IPS-NIHi11 (cell line): ENCODE measurements at places on chromosomes 6 and 20.

GRCh38 chr6:3133515-3133914, 15.0 kb downstream of the BPHL start:
- DNase-seq, result no peak

GRCh38 chr6:74967821-74968220, 238.0 kb downstream of the COL12A1 start:
- no peak for DNase-seq

DNA sequence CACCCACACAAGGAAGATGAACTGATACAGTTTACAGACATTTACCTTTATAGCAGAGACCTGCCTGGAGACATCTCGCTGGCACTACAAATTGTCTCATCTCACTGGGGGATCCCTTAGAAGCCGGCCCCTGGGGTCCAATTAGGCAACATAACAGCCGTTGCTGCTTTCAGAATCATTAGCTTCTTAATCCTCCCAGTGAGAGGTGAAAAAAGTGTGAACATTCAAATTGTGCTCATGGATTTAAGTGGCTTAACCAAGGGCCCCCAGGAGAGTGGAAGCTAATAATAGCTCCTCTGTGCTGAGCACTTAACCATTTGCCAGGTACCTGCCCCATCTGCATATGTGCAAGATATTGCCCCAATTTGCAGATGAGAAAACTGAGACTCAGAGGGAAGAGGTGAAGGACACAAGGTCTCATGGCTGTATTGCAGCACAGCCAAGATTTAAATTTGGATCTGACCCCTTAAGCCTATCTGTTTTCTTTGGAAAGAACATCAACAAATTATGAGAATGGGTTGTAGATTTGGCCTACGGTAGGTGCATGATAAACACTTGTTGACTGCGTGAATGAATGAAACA, 101.0 kb downstream of the EYA2 start:
- DNase-seq, result no peak

DNA sequence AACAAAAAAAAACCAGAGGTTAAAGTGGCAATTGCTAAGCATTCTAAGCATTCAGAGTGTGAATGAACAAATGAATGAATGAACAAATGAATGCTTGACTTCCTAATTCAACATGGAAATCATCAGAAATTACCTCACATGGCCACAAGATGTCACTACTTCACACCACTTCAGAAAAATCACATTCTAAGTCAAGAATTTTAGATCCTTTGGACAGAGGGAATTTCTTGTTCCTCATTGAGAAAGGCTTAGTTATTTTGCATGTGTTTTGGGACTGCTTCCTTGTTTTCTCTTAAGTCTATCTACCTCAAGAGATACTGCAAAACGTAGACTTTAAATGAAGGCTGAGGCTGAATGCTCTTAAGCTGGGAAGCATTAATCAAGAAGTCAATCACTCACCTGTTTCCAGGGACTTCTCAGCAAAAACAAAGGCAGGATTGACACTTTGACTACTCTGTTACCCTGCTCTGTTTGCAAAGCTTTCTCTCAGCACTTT, 120.2 kb downstream of the MBOAT1 start:
- peak; percentile 49 for DNase-seq

DNA sequence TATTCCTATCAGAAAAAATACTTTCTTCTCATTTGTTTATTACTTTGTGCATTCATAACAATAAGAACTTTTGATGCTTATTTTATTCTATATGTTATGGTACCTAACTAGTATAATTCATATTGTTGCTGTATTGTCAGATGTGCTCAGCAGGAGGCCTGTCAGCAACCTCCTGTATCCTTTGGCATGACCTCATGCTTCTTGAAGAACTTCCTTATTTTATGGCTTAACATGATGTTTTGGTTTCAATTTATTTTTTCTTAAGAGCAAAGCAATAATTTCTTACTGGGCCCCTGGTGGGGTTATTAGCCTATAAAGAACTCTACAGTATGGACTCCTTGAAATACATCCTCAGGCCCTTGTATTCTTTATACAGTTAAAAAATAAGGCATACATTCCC, 17.3 kb downstream of the GGTLC1 start:
- no peak for DNase-seq

- DNase-seq, result no peak
Observed at GRCh38 chr6:88626460-88626859, 337.0 kb downstream of the RNGTT start.

DNA sequence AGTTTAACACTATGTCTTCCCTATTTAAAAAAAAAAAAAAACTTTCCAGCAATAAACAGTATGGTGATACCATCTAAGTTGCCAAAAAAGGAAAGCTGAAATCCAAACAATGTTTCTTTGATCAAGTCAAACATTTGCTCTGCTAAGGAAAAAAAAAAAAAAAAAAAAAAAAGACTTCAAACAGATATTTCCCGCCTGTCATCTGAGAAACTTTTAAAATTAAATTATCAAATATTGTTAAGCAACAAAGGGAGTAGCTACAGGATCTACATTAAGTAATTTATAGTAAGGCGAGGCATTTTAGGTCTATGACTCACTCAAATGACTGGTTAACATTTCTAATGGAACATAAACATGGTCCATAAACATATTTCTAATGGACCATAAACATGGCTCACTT, 121.2 kb downstream of the DST start:
- no peak for DNase-seq

- DNase-seq, result no peak
Observed at GRCh38 chr20:44967207-44967807, 995 bp downstream of the STK4 start.

DNA sequence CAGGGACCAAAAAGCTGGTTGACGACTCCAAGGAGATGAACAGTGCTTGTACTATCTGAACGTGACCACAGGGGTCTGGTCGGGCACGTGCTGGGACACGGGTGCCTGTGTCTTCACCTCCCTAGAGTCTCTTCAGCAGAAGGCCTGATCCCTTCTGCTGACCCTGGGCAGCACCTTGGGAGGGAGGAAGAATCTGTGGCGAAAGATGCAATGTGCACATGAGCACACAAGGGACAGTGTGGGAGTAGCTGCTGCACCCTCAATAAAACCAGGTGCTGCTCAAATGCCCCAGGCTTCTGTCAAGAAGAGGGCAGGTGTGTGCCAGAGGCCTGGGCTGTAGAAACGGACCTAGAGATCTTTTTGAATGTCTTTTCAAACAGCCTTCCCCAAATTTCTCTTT, 130.6 kb upstream of the THBS2 start:
- DNase-seq, result no peak

DNA sequence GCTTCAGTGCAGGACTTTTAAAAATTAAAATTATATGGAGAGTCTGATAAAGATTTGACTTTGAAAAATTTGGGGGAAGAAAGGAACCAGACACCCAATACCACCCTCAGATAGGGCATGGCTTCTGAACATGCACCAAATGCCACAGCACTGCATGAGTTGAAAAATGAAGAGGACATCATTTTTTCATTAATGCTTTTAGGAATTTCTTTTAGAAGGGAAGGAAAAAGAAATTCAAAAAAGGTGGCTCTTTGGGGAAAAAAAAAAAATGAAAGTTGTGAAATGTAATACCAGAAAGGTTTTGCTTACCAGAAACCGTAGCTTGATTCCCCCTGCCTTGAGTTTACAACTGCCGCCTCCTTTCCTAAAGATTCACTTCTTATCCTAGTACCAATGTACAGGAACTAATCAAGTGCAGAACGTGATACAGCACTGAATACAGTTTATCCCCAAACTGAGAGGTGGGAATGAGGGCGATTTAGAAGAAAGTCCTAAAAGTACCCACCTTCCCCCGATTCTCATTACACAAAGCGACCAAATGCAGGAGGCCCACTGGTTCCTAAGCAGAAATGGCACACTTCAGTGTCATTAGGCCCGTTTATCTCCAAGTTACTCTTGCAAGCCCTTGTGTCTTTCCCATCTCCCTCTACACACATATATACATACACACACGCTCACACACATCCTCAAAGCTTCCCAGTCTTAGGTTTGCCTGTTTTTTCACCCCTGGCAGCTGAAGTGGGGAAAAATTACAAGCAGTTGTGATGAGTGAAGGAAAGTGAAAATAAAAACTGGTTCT, 2.8 kb downstream of the PPP1R10 start:
- DNase-seq, result no peak

- no peak for DNase-seq
Observed at GRCh38 chr6:45654673-45655072, 276.9 kb upstream of the SUPT3H start.

DNA sequence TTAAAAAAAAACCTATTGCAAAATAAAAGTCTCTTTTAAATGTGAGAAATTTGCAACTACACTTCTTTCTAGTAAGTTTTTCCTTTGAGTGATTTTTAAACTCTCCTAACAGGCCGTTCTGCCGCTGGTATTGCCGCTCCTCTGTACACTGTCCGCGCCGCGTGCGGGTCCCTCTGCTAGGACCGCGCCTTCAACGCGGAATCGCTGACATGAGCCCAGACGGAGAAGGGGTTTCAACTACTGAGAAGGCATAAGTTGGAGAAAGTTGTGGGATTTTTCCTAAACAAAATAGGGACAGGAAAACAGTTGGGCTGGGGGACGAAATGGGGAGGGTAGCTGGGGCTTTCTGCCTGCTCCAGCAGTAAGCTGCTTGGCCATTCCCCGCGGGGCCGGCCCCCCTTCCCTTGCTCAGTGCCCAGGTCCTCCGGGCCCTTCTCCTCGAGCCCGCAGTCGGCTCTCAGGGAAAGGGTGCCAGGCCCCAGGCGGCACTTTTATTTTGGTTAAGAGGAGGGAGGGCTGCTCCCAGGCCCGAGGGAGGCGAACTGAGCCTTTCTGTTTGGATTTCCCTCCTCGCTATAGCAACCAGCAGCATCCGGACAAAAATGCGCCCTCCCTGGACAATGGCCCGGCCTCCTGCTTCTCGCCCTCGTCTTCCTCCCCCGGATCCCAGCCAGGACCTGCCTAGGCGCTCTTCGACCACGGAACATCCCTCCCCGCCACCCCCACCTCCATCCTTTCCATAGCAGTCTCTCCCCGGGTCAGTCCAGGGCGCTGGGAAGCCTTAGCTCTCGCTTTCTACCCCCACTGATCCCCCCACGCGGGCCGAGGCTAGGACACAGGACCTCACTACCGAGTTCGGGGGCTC, 6.8 kb upstream of the POU3F2 start:
- peak; percentile 46 for DNase-seq

DNA sequence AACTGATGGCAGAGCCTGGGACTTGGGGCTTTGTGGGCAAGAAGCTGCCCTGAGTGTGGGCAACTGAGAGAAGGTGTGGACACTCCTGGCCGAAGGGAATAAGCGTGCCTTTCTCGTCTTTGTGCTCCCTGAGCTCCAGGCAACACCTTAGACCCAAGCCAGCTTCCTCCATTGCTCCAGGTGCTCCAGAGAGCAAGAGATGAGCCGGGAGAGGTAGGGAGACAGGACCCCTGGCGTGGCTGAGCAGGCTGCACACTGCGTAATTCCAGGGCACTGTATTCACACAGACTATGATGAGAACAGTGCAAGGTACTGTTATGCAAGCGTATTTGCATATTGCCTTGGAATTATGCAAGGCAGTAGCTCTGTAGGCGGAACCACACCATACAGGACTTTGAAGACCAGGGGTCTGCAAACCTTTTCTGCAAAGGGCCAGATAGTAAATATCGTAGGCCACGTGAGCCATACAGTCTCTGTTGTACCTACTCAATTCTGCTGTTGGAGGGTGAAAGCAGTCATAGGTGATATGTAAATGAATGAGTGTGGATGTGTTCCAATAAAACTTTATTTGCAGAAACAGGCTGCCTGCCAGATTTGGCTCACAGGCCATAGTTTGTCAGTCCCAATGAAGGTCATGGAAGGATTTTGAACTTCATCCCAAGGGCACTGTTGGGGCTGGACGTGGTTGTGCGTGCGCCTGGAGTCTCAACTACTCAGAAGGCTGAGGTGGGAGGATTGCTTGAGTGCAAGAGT, 42.1 kb upstream of the FAM83D start:
- no peak for DNase-seq

DNA sequence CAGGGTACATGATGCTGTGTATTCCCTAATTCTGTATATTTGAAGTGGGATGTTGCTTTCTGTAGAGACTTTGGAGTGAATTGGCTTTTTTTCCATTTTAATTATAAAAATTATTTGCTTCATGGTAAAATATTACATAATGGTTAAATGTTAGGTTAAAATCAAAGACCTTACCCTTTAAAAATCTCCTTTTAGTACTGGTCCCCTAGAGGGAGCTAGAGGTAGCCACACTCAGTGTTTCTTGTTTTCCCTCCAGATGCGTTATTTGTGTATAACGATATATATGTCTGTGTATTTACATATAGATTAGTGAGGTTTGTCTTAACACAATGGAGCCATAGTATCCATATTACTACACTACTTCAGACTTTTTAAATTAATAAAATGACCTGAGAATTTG, 146.7 kb downstream of the PLCB4 start:
- no peak for DNase-seq

DNA sequence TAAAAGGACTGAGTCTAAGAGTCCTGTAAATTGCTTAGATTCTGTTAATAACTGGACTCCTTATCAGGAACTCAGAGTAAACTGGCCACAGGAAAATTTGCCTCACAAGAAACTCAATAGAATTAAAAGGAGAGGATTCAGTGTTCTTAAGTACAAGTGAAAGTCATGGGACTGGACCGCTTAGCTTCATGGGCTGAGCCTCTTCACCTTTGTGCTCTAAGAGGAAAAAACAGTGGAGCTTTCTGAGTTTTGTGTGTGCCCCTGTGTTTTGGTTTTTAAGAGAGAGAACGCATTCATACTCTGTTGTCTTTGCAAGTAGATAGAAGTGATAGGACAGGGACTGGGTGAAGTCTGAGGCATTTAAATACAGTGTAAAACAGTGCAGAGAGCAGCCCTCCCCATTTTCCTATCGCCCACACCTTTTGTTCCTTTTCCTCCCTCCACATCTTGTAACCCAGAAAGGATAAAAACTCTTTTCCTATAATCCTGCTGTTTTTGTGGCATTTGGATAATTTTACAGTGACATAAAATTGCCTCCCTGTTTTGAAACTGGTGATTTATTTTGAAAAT, 49.6 kb downstream of the FOXO3 start:
- DNase-seq, result no peak

GRCh38 chr20:57544838-57545564, 15.9 kb upstream of the PCK1 start:
- DNase-seq, result no peak

GRCh38 chr20:63169681-63170080, 46.2 kb downstream of the YTHDF1 start:
- no peak for DNase-seq

GRCh38 chr6:117989086-117989485, 82.0 kb downstream of the SLC35F1 start:
- DNase-seq, result no peak

DNA sequence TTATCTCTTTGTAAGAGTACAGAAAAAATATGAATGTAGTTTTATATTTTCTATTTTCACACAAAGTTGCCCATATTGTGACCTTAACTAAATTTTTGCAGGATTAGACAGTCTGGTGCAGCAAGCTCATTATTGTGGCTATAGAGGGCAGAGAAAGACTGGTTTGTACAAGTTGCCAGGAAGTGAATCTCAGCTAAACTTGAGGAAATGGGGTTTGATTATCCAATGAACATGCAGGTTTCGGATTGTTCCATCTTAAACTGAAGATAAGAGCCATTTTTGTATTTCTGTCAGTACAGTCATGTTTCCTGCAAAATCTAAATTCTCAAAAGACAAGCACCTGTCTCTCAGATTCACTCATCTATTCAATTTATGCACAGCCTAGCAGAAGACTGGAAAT, 390.9 kb downstream of the MMUT start:
- DNase-seq, result no peak
